ENCODE measurements at places on chromosomes 5 and 9. TPM values are rescaled to one million over a fixed set of nuclear protein-coding genes. Genes with fewer than 3 reads are reported as not detected.

Gene OTULINL
- total RNA-seq = 13.5 TPM

Gene ADAMTSL1
- total RNA-seq = not detected

Gene CARD6
- 3.3 TPM for total RNA-seq

Gene TMEM215
- total RNA-seq = not detected

Gene TNC
- total RNA-seq = 1.0 TPM

Gene DRD1
- 0.24 TPM for total RNA-seq

Gene GRXCR2
- not detected for total RNA-seq

Gene SPIN1
- total RNA-seq = 33.2 TPM

Gene DND1
- 0.33 TPM for total RNA-seq

Gene PIP5K1B
- total RNA-seq = not detected

Gene SPINK5
- total RNA-seq = not detected

Gene FAM78A
- total RNA-seq = 0.48 TPM

Gene MAMDC4
- total RNA-seq = 5.7 TPM

Gene PLPP7
- not detected for total RNA-seq

Gene SNCAIP
- not detected for total RNA-seq

Gene EPB41L4B
- 14.6 TPM for total RNA-seq

Gene IL13
- not detected for total RNA-seq

Gene HCN1
- total RNA-seq = not detected

Gene SPATA31A3
- not detected for total RNA-seq

Gene FAM221B
- not detected for total RNA-seq

Gene RNF180
- total RNA-seq = 0.29 TPM

Gene GALNT12
- 5.2 TPM for total RNA-seq

Gene C5orf58
- total RNA-seq = not detected

Gene SLC23A1
- 0.91 TPM for total RNA-seq

Gene PAEP
- total RNA-seq = not detected

Gene GNAQ
- total RNA-seq = 19.2 TPM

Gene GTF2H2C
- 29.8 TPM for total RNA-seq

Gene DNAI1
- not detected for total RNA-seq

Gene SPINK4
- not detected for total RNA-seq

Gene HTR1A
- not detected for total RNA-seq

Gene CD14
- 5.1 TPM for total RNA-seq

Gene PPIC
- total RNA-seq = 17.7 TPM

Gene GPR151
- not detected for total RNA-seq

Gene FBN2
- total RNA-seq = 20.5 TPM
